HCT116 (cell line): ENCODE measurements at places on chromosomes 5 and 9. TPM values are rescaled to one million over a fixed set of nuclear protein-coding genes. Genes with fewer than 3 reads are reported as not detected.

- DNase-seq: no peak
Observed at GRCh38 chr9:18638371-18639249, 164.7 kb downstream of the ADAMTSL1 start.

- no peak for DNase-seq
Observed at GRCh38 chr9:95189251-95190098, 128.0 kb downstream of the FANCC start.

DNA sequence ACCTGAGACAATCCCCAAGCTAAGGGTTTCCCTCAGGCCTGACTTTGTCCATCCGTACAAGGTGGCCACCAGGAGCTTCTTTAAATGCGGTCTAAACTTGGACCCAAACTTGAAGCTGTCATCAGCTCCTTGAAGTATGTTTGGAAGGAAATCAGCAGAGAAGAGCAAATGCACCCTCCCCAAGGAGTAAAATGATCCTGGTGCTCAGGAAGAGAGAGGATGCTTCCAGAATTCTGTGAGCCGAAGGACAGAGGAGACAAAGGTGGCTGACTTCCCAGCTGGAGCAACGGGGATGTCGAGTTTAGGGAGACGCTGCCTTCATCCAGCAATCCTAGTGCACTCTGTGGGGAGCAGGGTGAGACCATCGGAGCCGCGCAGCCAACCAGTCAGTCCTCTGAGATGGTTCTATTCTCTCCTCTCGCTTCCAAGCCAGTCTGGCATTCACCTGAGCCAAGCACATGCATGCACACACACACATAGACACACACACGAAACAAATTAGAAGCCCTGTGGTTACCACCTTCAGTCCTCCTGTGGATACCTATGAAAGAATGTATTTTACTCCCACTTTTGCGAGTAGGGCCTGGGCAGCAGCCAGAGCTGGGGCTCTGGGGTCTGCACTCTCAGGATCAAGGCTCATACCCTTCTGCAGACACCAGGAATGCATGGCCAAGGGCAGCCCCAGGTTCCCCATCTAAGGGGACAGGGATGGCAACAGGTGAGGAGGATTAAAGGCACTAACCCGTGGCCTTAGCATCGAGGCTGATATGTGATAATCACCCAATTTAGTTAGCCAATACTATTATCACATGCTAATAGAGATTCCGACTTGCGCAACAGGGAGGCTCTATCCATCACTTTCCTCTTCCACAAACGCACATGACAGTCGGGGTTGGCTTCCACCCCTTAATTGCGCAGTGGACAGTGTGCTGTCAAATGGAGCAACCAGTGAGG lies 75.8 kb downstream of the GTF3C4 start:
- DNase-seq: no peak

FOCAD gene
- total RNA-seq: 40.7 TPM
